ENCODE measurements at places on chromosomes 6 and 20.

- no peak for DNase-seq
Observed at GRCh38 chr20:41134362-41135186, 2.8 kb upstream of the PLCG1 start.

GRCh38 chr6:124941259-124941658 is 21.0 kb upstream of the RNF217 start:
- no peak for DNase-seq

DNA sequence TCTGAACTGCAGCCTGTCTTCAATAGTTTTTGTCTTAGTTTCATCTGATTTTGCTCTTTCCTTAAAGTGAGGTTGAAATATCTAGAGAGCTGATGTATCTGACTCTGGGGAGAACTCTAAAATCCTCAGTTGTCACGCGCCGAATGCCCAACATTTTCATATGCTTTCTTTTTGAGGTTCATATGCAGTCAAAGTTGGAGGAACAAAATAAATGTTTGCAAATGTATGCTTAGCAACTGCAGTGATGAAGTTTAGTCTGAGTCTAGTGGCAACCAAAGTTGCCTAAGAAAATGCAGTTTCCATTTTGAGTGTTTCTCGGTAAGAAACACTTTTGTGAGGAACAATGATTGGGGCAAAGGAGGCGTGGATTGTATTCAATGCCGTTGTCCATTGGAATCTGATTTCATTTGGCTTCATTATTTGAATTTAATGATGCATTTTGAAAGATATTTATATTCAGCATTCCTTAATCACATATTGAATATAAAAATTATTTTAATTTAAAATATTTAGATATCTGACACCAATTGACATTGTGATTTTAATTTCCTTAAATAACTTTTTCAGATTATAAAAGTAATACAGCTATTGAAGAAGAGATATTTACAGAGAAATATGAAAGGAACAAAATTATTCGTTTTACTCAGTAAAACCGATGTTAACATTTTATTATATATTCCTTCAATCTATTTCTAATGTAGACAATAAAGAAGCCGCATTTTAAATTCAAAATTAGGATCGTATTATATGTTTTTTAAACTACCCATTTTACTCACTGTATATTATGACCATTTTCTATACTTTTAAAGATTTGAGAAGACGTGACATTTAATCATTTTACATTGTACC is 122.0 kb downstream of the PLEKHG1 start:
- DNase-seq, result no peak

DNA sequence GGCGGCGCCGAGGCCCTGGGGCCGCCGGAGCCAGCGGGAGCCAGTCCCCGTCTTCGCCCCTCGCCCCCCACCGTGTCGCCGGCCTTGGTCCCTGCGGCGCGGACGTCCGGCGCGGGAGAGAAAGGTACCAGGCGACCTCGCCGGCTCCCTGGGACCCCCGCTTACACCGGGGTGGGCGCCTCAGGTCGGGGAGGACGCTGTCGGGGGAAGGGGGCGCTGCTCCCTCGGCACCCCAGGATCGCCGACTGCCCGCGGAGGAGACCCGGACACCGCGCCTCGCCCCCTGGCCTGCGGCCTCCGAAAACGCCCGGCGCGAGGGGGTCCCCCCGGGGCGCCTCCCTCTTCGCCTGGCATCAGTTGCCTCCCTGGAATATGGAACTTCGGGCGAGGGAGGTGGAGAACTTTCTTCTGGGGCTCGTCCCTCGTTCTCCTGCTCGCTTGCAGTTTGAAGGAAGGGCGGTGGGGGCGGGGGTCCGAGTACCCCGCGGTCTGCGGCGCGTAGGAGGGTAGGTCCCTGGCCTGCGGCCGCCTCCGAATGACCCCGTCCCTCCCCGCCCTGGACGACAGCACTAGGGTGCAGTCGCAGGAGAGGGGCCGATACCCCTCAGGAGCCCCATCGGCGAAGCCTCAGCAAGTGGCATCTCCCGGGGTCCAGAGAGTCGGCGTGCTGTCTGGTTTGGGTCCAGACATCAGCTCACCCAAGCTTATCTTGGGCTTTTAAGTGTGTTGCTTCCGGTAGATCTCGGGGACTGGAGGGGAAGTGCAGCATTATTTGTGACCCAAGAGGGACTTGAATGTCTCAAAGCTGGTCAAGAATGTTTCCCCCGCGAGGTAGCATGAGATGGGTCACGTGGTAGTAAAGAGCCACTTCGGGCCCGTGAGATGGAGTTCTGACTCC is 549 bp downstream of the ANKRD6 start:
- no peak for DNase-seq

- no peak for DNase-seq
Observed at GRCh38 chr6:44463728-44464450, 76.4 kb downstream of the CDC5L start.

GRCh38 chr6:16540804-16541752 is 220.2 kb downstream of the ATXN1 start:
- no peak for DNase-seq

GRCh38 chr6:75386050-75386770 is 101.6 kb upstream of the TMEM30A start:
- no peak for DNase-seq

GRCh38 chr6:40588480-40588879 is 1.3 kb upstream of the LRFN2 start:
- DNase-seq, result no peak

DNA sequence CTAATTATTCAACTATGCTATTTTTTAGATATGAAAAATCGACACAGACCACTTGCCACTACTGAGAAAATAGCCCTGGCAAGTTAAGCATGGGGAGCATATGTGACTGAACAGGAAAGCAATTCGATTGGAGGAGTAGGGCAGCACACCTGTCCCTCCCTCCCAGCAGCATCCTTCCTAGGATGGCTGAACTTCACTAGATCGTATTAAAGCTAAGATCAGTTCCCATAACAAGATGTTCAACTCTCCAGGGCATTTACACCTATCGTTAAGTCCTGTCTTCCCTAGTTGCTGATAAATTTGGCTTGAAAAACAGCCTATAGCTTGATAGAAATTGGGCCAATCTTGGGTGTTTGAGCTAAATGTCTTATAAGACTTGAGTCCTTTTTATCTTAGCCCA is 7.0 kb downstream of the PPP1R10 start:
- no peak for DNase-seq

GRCh38 chr6:33276581-33276863 is 401 bp upstream of the B3GALT4 start:
- no peak for DNase-seq

DNA sequence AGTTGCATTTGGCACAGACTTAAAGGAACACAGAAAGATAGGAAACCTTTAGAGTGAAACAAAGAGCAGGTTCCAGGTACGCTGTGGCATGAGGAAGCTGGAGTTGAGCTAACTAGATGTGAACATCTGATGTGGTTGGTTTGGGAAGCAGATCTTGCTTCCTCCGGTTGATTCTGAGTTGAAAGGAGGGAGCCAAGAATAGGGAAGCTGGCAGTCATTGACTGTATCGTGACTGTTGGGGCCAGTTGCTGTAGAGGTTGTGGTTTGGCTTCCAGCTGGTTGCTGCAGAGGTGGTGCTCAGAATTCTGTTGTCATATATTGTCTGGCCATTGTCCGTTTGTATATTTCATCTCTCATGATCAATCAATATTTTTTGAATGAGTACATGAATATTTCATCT is 325.9 kb downstream of the PLCB1 start:
- no peak for DNase-seq

DNA sequence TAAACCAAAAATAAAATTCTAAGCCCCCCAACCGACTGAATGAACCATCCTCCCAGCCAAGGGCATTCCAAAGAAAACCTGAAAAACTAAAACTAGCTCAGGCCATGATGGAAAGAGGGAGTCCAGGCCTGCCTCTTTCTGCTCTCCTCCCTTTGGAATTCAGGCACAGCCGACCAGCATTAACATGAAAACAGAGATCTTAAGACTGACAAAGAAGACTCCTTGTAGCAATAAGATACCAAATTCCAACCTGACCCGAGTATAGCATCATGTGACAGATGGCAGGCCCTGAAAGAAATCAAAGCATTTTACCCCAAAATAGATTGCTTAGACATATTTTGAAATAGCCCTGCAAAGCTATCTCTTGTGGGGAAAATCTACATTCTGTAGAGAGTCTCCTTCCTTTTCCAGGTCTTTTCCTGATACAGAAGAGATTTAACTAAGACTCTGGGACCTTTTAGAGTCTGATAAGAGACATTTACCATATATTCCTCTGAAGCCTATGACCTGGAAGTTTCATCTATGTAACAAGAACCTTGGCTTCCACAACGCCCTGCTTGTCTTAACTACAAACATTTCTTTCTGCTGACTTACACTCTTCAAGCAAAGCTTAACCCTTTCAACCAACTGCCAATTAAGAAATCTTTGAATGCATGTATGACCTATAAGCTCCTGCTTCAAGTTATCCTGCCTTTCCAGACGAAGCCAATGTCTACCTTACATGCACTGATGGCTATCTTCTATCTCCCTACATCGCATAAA is 22.2 kb upstream of the TXLNB start:
- DNase-seq, result peak; percentile 81

- DNase-seq, result no peak
Observed at GRCh38 chr6:156795825-156796224, 18.6 kb downstream of the ARID1B start.

- DNase-seq, result no peak
Observed at GRCh38 chr6:4159491-4159890, 24.1 kb upstream of the ECI2 start.

All from NT2/D1 (cell line).